Natural killer cell (primary cell): ENCODE measurements at places on chromosomes 7 and 10. TPM values are rescaled to one million over a fixed set of nuclear protein-coding genes. Genes with fewer than 3 reads are reported as not detected.

GRCh38 chr10:44313761-44314165 is 71.1 kb downstream of the CXCL12 start:
- no peak for DNase-seq

- DNase-seq: peak; percentile 45
Observed at GRCh38 chr10:117175215-117175900, 21.9 kb upstream of the KCNK18 start.

Gene PCBD1
- total RNA-seq: 15.3 TPM

Gene DENND2A
- not detected for total RNA-seq

DNA sequence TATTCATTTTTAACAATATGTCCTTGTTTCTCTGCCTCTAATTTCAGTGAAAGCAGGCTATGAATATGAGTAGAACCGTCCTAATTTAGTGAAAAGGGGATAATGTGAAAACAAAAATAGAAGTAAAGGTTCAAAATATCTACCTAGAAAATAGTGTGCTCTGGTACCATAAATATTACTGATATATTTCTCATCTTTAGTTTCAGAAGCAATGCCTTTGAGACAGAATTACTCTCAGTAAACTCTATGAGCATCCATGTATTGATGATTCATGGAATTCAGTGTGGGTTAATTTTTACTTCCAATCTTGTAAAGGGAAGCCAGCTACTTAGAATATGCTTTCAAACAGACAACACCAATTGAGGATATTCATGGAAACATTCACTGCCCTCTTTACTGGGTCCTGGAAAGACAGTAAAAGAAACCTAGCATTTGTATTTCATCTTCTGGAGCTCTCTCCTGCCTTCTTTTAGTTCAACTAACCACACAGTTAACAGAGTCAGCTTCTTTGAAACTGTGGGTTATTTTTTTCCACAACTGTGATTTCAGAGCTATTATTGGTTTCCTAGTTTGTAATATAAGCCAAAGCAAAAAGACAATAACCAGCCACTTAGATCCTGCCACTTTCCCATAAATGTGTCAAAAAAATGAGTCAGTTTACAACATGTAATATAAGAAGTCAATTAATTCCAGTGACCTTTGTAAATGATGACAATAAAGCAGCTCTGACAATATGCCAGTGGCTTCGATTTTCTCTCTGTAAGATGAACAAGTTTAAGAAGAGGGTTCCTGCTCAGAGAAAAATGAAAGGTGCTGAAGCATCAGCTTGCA is 1.7 kb downstream of the LRRN3 start:
- no peak for DNase-seq

DNA sequence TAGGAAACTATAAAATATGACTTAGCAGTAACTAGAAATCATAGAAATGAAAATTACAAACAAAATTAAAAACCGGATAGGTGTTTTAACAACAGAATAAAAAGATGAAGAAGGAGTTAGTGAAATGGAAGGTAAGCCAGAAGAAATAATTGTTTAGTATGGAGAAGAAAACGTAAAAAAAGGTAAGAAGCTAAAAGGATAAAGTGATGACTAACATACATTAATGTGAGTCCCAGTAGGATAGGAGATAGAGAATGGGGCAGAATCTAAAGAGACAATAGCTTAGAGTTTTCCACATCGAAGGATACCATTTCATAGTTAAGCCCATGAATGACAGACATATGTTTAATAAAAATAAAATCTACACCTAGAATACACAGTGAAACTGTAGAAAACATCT is 25.3 kb downstream of the GTF2I start:
- no peak for DNase-seq

Gene ZNF37A
- 19.5 TPM for total RNA-seq

- DNase-seq: no peak
Observed at GRCh38 chr10:130026670-130027456, 62.8 kb upstream of the EBF3 start.

Gene C7orf33
- not detected for total RNA-seq

Gene ANKRD26
- total RNA-seq: 9.2 TPM

GRCh38 chr10:129170812-129171211 is 296.2 kb upstream of the MGMT start:
- DNase-seq: no peak

- no peak for DNase-seq
Observed at GRCh38 chr7:44791278-44792219, 4.9 kb upstream of the PPIA start.

DNA sequence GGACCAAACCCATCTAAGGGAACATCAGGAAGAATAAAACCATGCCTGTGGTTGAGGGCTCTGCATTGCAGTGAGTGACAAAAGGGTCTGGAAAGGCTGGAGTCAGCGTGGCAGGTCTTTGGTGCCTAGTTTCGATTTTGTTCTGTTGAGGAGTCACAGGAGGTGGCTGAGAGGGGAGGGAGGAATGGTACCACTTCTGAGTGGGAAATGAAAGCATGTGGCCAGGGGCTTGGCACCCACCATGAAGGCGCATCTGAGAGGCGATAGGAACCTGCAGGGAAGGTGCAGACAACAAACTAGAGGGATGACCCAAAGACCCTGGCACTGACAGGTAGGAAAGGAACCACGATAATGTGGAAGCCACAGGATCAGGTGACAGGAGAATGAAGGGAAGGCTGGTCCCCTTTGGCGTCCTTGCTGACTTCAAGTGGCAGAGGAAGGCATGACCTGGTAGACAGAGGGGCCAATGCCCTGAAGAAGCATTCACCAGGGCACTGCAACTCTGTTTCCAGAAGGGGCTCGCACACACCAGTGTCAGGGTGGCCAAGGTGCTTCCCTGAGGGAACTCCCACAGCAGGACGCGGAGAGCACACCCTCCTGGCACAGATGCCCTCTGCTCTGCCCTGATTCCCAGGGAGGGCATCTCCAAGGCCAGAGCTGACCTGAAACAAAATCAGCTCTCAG is 41.7 kb downstream of the HIPK2 start:
- DNase-seq: no peak

Gene NRG3
- total RNA-seq: not detected

- DNase-seq: no peak
Observed at GRCh38 chr10:109071539-109071938, 851.8 kb downstream of the XPNPEP1 start.

DNA sequence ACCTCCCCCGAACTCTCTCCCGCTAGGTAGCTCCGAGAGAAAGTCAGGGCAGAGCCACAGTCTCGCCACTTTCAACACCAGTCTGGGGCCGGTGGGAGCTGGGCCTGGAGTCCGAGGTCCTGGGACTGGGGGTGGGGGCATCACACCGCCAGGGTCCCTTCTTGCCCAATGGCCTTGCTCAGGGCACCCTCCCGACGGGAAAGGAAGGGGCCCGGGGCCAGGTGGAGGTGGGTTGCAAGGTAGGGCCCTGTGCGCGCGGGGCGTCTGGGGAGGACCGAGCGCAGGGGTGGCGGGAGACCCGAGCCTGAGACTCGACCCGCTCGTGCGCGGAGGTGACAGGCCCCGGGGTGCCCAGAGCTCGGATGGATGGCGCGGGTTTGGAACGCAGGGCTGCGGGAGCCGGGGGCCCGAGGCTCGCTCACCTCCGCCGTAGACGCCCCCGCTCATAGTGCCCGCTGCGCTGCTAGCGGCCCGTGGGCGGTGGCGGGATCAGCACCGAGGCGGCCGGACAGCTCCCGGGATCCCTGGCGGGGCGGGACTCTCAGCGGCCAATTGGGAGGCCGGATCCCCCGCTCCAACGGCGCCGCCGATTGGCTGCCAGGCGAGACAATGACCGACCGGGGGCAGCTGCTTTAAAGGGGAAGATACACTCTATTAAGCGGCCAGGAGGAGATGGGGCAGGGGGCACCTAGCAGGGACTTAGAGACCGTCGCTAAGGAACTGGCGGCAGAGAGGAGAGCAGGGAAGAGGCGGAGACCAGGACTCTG is at the start of gene ACTL6B:
Gene ACTL6B, minus strand, starts transcription at position 541 of the 767 bp plus-strand sequence. Its CDS starts 94 bp downstream, at position 447.
- peak; percentile 61 for DNase-seq

DNA sequence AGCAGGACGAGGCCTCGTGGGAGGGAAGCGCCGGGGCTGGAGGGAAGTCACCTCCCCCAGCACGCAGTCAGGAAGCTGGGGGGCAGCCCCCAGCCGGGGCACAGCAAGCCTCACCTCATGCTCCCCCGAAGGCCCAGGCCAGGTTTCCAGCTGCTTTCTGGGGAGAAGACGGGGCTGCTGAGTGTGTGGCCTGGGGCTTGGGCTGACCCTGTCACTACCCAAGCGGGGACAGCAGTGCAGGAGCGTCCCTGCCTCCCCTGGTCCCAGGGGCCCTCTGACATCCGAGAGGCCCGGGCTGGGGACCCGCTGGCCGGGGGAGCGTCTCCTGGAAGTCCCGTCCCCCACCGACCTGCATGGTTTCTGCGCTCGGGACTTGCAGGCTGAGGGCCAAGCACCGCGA is 19.7 kb upstream of the NKX6-2 start:
- no peak for DNase-seq

GRCh38 chr7:135877805-135878204 is 99.4 kb downstream of the MTPN start:
- DNase-seq: no peak

DNA sequence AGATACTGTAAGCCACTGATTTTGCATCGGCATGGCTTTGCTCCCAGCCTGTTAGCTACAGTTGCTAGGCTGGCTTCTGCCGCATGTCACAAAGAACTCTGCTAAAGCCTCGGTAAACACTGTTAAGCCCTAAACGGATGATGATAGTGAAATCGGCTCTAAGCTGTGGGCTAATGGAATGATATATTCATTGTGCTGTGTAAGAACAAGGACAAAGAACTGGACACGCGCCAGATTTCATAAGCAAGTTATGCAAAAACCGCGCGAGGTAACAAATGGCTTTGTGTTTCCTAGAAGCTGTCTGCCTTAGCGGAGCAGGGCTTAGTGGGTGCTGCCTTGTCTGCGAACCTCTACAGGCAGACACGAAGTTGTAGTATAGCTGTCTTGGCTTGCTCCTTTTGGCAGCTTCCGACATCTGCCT is 331.3 kb upstream of the COBL start:
- no peak for DNase-seq
